ENCODE measurements at places on chromosomes 4 and X.

DNA sequence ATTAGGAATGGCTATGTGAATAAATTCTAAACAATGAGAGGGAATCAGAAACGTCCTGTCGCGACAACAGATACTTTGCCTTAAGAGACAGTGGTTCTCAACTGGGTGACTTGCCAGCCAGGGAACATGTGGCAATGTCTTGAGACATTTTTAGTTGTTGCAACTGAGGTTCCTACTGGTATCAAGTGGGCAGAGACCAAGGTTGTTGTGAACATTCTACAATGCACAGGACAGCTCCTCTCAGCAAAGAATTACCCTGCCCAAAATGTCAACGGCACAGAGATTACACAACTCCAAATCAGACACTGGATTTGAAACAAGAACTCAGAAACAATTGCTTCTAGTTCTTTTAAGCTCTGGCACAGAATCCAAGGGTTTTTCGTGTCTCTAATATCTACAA lies 128.6 kb downstream of the ARHGAP6 start:
- no peak for DNase-seq

DNA sequence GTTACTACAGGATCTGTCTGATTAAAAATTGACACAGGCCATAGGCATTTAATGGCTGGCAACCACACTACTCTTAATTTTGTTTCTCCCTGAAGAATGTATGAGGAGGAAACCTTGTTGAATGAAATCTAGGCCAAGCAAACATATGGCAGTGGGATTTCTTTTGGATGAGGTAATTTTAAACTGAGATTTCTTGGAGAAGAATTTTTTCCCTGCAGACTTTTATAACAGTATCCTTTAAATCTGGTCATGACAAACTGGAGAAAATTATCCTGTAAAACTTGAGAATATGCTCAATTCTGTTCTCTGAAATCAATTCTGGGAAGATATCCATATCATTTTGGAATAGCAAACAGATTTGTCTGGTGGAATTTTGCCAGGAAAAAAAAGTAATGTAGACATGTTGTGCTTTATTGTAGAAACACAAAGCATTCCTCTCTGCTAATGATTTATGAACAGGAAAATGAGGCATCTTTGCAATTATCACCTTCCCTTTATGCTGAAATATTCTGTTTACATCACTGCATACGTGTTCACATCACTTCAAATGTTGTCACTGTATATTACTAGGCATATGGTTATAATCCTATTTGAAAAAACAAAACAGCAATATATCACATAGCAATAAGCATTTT lies 108.3 kb upstream of the ARSJ start:
- no peak for DNase-seq

DNA sequence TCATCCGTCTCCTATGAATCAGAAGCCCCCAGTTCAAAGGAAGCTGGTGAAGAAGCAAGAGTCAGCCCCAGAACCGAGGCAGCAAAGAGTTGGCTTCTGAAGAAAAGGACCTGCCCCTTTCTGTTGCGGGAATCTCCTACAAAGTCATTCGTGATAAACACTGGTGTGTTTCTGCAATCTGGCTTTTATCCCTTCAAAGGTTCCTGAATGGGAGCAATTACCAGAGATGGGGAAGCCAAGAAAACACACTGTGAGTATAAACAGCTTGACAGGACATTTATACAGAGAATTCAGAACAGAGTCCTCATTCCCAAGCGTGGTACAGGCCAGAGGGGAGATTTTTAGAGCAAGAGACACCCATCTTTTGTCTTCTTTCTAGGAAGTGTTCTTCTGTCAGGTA lies 226.8 kb upstream of the LNX1 start:
- DNase-seq = no peak

- no peak for DNase-seq
Observed at GRCh38 chr4:181281451-181281850, 961.8 kb upstream of the TENM3 start.

DNA sequence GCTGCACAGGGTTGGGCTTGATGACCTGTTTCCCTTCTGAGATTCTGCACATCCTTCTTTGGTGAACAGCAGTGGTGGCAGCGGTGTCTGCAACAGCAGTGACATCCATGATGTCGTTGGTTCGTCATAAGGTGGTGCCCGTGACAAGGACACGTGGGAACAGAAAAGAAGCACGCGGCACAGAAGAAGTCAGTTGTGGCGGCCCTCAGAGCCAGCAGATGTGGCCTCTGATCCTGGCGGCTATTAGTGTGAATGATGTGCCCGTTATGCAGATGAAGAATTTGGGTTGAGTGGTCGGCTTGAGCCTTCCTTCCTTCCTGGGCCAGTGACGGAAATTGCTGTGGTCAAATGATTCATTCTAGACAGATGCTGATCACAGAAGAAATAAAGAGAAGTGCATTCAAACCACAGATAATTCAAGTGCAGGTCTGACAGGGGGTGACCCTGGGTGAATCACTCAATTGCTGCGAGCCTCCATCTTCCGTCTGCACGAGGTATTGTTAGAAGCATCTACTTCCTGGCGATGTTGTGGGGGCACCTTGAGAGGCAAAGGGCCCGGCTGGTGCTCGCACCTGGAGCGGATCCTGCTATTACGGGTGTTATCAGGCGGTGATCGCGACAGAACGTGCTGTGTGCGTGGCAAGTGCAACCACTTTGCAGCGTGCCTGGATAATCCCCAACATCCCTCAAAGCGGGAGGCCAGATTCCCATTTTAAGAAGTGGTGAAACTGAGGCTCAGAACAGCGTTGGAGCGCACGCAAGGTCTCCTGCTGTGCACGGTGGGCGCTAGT lies 215.2 kb upstream of the PSAPL1 start:
- DNase-seq = peak; percentile 46

DNA sequence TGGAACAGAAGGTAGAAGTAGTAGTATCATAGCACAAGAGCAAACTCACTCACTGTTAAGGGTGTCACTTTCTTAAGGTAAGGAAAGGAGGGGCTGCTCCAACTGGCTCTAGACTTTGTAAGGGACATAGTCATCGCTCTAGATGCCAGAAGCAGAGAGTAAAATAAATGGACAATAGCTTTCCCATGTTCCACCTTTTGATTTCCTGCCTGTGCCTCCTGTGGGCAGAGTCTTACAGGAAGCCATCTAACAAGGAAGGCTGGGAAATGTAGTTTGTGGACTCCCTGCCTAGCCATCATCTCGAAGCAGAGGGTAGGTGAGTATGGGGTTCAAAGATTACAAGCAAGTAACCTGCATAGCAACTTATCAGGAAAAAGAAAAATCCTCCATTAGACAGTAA lies 1.7 kb upstream of the METTL14 start:
- no peak for DNase-seq

- peak; percentile 35 for DNase-seq
Observed at GRCh38 chrX:133215747-133216146, 2.4 kb downstream of the TFDP3 start.

- no peak for DNase-seq
Observed at GRCh38 chr4:73929278-73929677, 52.5 kb downstream of the PF4 start.

DNA sequence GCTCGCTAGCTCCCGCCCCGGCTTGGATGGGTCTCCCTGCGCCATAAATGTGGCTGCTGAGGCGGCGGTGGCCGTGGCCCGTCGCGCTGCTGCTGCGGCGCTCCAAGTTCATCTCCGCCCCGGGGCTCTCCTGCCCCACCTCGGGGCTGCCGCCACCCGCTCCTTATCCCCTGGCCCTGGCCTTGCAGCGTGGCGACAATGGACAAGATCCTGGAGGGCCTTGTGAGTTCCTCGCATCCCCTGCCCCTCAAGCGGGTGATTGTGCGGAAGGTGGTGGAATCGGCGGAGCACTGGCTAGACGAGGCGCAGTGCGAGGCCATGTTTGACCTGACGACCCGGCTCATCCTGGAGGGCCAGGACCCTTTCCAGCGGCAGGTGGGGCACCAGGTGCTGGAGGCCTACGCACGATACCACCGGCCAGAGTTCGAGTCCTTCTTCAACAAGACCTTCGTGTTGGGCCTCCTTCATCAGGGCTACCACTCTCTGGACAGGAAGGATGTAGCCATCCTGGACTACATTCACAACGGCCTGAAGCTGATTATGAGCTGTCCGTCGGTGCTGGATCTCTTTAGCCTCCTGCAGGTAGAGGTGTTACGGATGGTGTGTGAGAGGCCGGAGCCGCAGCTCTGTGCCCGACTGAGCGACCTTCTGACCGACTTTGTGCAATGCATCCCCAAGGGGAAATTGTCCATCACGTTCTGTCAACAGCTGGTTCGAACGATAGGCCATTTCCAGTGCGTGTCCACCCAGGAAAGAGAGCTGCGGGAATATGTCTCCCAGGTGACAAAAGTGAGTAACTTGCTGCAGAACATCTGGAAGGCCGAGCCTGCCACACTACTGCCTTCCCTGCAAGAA lies 763 bp downstream of the USP38 start:
- peak; percentile 39 for DNase-seq

- no peak for DNase-seq
Observed at GRCh38 chr4:150008546-150008945, 69.7 kb upstream of the DCLK2 start.

DNA sequence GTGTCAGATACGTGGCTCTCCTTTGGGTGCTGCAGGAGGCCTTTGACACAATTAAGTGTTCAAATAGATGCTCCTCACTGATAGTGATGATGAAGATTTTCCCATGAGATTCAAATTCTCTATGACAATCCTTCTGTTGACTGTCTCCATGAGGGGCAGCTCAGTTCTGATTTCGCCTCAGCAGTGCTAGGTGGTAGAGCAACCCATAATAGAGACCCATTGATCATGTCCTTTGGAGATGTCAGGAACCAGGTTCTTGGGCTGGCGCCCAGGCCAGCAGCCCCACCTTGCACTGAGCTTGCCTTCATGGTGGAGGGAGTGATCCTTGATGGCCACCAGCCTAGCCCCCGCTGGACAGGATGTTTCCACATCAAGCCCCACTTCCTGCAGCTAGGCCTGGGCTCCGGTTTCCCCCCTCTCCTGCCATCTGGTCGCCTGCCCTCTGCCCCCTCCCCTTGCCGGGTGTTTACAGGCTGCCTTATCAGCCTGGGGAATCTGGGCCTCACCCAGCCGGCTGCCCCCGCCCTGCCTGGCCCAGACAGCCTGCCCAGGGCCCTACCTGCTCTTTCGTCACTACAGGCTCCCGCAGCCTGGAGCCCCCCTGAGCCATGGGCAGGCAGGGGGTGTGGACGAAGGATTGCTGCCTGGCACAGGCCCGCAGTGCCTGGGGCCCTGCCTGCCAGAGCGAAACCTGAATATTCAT lies 12.6 kb downstream of the ELF4 start:
- DNase-seq = peak; percentile 75

DNA sequence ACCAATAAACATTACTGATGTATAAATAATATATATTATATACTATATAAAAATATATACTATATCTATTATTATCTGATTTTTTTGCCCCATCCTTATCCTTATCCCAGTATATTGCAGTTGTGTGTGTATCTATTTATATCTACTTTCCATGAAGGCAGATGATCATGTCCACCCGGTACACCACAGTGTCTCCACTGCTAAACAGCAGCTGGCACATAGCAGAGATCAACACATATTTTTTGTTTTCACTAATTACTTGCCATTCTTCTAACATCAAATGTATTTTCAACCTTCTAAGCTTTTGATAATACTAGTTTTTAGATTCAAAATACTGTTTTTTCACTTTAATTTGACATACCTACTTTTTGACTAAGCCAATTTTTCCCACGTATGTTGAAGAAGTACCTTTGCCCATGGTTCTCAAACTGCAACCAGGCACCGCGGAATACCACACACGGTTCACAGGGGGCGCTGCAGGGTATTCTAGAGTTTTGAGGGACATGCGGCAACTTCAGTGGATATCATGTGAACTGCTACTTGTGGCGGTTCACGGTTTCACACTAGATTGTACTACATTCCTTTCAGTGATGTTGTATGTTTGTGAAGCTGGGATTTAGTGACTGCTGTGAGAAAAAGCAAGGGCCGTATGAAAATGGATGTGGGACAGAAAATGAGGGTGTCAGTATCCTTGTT lies 182.5 kb upstream of the NPY2R start:
- peak; percentile 29 for DNase-seq

DNA sequence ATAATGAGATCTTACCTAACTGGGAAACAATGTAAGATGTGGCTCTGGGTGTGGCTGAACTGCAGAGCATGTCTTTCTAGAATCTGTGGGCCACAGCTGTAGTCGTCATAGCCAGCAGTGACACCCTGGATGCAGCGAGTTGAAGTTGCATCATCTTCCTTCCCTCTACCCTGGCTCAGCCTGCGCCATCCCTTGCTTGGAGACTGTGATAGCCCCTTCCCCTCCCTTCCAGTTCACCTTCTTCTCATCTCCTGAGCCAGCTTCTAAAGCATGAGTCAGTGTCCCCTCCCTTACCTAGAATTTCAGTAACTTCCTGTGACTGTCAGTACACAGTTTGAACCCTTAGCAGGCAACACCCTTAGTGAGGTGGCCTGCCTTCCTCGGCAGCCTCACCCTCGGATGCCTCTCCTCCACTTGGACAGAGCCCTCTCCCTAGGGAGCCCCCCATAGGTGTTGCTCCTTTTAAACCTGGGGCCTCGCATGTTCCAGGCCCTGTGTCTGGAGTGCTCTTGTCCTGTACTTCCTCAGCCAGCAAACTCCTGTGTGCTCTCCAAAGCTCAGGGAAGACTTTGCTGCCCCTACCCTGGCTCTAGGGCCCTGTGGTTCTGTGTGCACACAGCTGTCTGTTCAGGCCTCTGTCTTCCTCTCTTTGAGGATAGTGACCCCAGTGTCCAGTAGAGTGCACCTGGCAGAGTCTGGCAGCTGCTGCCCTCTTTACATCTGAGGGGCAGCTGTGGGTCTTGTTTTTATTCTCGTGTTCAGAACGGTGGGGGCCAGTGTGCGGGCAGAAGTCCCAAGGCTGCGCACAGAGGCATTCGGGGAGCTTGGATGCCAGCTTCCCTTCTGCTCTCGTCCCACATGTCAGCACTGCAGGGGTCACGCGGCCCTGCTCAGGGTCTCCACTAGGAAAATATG lies 43.7 kb upstream of the TADA2B start:
- DNase-seq = no peak

DNA sequence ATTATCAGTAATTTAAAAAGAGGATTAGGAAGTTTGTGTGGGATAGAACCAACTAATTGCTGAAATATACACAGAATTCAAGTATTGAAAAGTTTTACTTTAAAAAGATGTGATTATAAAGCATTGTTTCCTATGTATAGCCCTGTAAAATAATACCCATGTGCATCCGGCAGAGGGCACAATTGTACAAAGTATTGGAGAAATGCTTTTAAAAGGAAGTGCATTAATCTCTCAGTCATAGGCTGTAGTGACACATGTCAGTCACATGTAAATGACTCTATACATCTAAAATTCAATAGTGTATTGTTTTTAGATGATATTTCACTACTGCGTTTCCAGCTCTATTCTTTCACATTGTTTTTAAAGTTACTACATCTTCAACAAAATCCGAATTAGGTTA lies 9.7 kb upstream of the GEMIN8 start:
- DNase-seq = peak; percentile 60

DNA sequence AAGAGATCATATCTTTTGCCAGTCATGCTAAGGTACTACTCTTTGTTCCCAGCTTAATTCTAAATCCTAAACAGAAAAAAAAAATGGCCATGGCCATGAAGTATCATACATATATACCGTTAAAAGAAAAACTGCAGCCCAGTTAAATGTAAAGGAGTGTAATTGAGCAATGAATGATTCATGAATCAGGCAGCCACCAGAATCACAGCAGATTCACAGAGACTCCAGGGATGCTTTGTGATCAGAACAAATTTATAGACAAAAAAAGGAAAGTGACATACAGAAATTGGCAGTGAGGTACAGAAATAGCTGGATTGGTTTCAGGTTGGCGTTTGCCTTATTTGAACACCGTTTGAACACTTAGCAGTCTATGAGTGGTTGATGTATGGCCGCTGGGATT lies 42.1 kb upstream of the PDGFC start:
- DNase-seq = no peak

GRCh38 chr4:93710847-93711430 lies 117.6 kb upstream of the ATOH1 start:
- no peak for DNase-seq

Data from left colon (tissue), 2 donors.